Bronchial smooth muscle cell (primary cell): ENCODE measurements at places on chromosomes 13 and 19. TPM values are rescaled to one million over a fixed set of nuclear protein-coding genes. Genes with fewer than 3 reads are reported as not detected.

The CCL25 gene
- total RNA-seq: 0.16 TPM in 1 of 2 replicates, not detected in the other

The RASAL3 gene
- under 0.01 and 0.09 TPM in 2 replicates for total RNA-seq

The TTC9B gene
- 0.17 TPM in 1 of 2 replicates, not detected in the other for total RNA-seq

The CTXN1 gene
- total RNA-seq: 0.26 and 0.63 TPM in 2 replicates

The CYP2A7 gene
- not detected in 2 replicates for total RNA-seq

The PNMA8A gene
- total RNA-seq: 2.9 and 5.5 TPM in 2 replicates

The CATSPERD gene
- total RNA-seq: not detected in 2 replicates

The FUT1 gene
- under 0.01 TPM in 2 replicates for total RNA-seq

The HSD11B1L gene
- total RNA-seq: 10.5 and 12.0 TPM in 2 replicates

The LILRB5 gene
- not detected in 2 replicates for total RNA-seq

The C19orf85 gene
- not detected in 2 replicates for total RNA-seq

The EPS8L1 gene
- total RNA-seq: 0.47 and 0.52 TPM in 2 replicates

The CYP4F3 gene
- under 0.01 TPM in 1 of 2 replicates, not detected in the other for total RNA-seq

The KIR2DL1 gene
- not detected in 2 replicates for total RNA-seq

The FFAR3 gene
- not detected in 2 replicates for total RNA-seq

The LILRB2 gene
- not detected in 2 replicates for total RNA-seq

The ZNF20 gene
- 3.8 and 4.4 TPM in 2 replicates for total RNA-seq

The OR4F17 gene
- total RNA-seq: not detected in 2 replicates

The MEIS3 gene
- 21.4 and 47.4 TPM in 2 replicates for total RNA-seq

The ZNF700 gene
- 5.5 and 6.9 TPM in 2 replicates for total RNA-seq

The ZSCAN4 gene
- total RNA-seq: not detected in 2 replicates

The ZNF565 gene
- 5.4 and 8.6 TPM in 2 replicates for total RNA-seq

The DNAJC15 gene
- 9.6 and 29.4 TPM in 2 replicates for total RNA-seq

The STAP2 gene
- total RNA-seq: 6.6 and 6.7 TPM in 2 replicates

The ZNF136 gene
- 5.5 and 6.3 TPM in 2 replicates for total RNA-seq

The CD22 gene
- total RNA-seq: 0.16 TPM in 1 of 2 replicates, not detected in the other

The CNFN gene
- not detected in 2 replicates for total RNA-seq

The ZNF729 gene
- not detected in 2 replicates for total RNA-seq

The POU2F2 gene
- 0.32 TPM in 1 of 2 replicates, not detected in the other for total RNA-seq

The LILRA2 gene
- total RNA-seq: not detected in 2 replicates

The LGALS7 gene
- not detected in 2 replicates for total RNA-seq

The TNFSF13B gene
- total RNA-seq: 4.9 and 5.5 TPM in 2 replicates

The JAK3 gene
- 0.09 and 0.95 TPM in 2 replicates for total RNA-seq

The SLC6A16 gene
- under 0.01 and 0.09 TPM in 2 replicates for total RNA-seq

The ZNF586 gene
- total RNA-seq: 15.0 and 17.8 TPM in 2 replicates
